ENCODE measurements at places on chromosomes 3 and 15. TPM values are rescaled to one million over a fixed set of nuclear protein-coding genes. Genes with fewer than 3 reads are reported as not detected.

DNA sequence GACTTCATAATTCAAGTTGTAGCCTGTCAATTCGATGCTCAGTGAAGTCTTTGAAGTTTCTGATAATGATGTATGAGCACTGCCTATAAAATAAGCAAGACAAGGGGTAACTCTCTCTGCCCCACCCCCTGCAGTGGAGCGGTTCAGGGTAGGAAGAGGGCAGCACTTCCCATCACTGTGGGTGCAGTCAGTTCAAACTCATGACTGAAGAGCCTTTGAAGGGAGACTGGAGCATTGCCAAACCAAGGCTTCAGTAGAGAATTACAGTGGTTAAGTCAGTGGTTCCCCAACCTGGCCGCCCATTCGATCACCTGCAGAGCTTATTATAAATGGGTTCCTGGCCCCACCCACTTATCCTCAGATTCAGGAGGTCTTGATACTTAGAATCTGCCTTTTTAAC, 190.6 kb downstream of the SHQ1 start:
- no peak overlapping the region for H3K4me3 ChIP-seq
- peaks cover 24% of the 10 kb centered on the region for H3K4me1 ChIP-seq
- H3K27ac ChIP-seq = no peak overlapping the region
- DNase-seq = peak; percentile 68

DNA sequence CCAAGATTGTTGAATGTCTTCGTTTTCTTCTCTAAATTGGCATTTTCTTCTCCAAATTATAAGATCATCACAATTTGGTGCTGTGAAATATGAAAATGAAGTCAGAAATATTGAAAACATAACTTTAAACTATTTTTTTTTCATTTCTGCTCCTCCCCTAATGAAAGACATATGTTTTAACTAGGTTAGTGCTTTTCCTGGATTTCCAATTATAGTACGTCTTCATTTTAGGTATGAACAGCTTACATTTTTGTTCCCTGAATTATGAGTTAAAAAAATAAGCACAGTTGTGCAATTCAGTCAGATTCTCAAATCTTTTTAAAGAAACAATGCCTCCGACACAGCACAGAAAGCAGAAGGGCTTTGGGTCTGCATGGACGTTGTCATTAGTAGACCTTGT, 83.5 kb upstream of the CFAP20DC start:
- no peaks in the 10 kb centered on the region for H3K36me3 ChIP-seq
- H3K4me1 ChIP-seq = no peaks in the 10 kb centered on the region
- no peak for DNase-seq
- H3K4me3 ChIP-seq = no peak overlapping the region

STRIT1 gene
- total RNA-seq = not detected

EFCAB12 gene
- total RNA-seq = 0.56 TPM

- H3K4me1 ChIP-seq = peaks cover 9% of the 10 kb centered on the region
- no peak for DNase-seq
- no peak overlapping the region for H3K4me3 ChIP-seq
- no peak overlapping the region for H3K27ac ChIP-seq
- H3K27me3 ChIP-seq = peaks cover 2% of the 10 kb centered on the region
Measured at GRCh38 chr3:195853036-195853435, 41.3 kb upstream of the MUC4 start.

SCN11A gene
- total RNA-seq = 0.07 TPM

TEX55 gene
- not detected for total RNA-seq

DNA sequence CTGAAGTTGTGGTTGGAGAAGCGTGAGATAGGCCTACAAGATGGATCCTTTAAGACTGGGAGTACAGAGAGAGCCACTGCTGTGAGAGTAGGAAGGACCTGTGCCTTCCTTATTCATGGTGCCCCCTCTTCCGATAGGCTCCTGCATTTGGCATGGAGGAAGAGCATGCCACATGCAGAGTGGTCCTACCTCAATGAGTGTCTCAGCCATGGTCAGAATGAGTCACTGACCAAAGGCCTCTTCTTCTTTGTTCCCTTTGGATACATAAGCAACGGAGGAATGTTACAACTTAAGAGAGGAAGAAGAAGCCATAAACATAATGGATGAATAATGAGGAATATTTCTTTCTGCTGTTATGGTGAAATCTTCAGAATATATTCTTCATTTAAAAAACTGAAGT, 681.2 kb upstream of the GRM7 start:
- H3K4me1 ChIP-seq = no peaks in the 10 kb centered on the region
- no peak overlapping the region for H3K4me3 ChIP-seq
- no peaks in the 10 kb centered on the region for H3K27me3 ChIP-seq
- DNase-seq = no peak
- no peak overlapping the region for H3K27ac ChIP-seq

CHDH gene
- total RNA-seq = 0.30 TPM

DNA sequence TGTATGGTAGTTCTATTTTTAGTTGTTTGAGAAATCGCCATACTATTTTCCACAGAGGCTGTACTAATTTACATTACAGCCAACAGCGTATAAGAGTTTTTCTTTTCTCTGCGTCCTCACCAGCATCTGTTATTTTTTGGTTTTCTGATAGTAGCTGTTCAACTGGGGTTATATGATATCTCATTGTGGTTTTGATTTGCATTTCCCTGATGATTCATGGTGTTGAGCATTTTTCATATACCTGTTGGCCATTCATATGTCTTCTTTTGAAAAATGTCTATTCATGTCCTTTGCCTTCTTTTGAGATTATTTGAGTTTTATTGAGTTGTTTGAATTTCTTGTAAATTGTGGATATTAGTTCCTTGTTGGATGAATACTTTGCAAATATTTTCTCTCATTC, 114.6 kb downstream of the LRRK1 start:
- H3K4me3 ChIP-seq = no peak overlapping the region
- no peak for DNase-seq
- H3K36me3 ChIP-seq = no peaks in the 10 kb centered on the region
- H3K27me3 ChIP-seq = peaks cover 33% of the 10 kb centered on the region

DNA sequence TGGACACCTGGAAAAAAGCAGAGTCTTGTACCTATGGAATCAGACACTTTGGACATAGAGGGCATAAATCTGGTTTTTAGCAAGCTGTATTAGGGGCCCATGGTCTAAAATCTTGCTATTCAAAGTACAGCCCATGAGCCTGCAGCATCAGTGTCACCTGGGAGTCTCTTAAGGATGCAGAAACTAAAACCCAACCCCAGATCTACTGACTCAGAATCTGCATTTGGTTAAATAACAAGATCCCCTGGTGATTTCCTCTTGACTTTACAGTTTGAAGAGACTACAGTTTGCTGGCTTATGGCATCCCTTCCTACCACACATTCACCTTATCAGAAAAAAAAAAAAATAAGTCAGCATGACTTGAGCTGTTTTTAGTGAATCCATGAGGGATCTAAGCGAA, 74.9 kb upstream of the NR2F2 start:
- peaks cover 5% of the 10 kb centered on the region for H3K27me3 ChIP-seq
- no peaks in the 10 kb centered on the region for H3K36me3 ChIP-seq
- no peak overlapping the region for H3K27ac ChIP-seq
- H3K4me1 ChIP-seq = no peaks in the 10 kb centered on the region
- H3K4me3 ChIP-seq = no peak overlapping the region

DNA sequence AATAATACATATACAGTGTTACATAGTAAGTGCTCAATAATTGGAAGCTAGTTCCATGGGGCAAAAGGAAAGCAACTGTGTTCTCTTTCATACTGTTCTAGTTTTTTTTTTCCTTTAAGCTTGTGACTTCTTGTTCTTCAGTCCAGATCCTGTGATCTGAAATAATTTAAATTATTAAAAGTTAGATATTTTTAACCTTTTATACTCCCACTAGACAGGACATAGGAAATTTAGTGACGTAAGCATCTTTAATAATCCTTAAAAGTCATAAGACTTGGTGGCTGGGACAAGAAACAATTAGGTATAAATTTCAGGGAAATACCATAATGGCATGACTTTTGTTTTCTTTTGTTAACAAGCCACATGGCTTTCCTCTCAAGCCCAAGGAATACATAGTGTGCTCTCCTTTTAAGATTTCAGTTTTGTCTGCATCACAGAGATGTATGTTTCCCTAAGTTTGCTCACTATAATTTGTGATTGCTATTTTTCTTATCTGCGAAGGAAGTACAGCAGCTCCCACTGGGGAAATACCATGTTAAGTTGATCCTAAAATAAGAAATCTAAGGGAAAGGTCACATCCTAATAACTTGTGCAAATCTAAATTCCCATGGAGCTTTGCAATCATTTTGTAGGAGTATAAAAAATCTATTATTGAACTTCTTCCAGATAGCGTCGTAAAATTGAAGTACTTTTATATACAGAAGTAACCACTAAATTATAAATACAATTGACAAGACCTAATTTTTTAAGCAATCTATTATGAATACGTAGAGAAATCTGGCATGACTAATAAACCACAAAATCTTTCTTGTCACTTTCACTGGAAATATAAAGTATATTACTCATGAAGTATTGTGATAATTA, 30.1 kb downstream of the PPARG start:
- no peaks in the 10 kb centered on the region for H3K36me3 ChIP-seq
- H3K27ac ChIP-seq = no peak overlapping the region
- DNase-seq = no peak
- H3K27me3 ChIP-seq = peaks cover 27% of the 10 kb centered on the region
- H3K4me3 ChIP-seq = no peak overlapping the region

GRCh38 chr3:130582457-130583153, 65.6 kb downstream of the COL6A6 start:
- H3K27me3 ChIP-seq = peaks cover 34% of the 10 kb centered on the region
- no peaks in the 10 kb centered on the region for H3K4me1 ChIP-seq
- H3K36me3 ChIP-seq = no peaks in the 10 kb centered on the region
- H3K4me3 ChIP-seq = no peak overlapping the region

DNA sequence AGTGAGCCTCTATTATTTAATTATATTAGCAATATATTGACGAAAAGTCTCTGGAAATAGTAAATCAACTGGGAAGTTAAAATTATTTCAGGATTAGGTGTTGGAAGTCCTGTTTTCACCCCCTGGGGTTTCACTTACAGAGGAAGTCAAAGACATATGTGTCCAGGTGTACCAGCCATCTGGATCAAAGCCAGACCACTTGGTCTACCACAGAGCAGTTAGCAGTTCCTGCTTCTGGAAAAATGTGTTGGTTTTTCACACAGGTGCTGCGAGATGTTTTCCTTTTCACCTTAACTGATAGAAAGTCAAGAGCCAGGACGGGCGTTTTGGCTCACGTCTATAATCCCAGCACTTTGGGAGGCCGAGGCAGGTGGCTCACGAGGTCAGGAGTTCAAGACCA, 13.1 kb downstream of the MME start:
- DNase-seq = no peak
- no peak overlapping the region for H3K4me3 ChIP-seq
- no peak overlapping the region for H3K27ac ChIP-seq
- peaks cover 2% of the 10 kb centered on the region for H3K27me3 ChIP-seq

DNA sequence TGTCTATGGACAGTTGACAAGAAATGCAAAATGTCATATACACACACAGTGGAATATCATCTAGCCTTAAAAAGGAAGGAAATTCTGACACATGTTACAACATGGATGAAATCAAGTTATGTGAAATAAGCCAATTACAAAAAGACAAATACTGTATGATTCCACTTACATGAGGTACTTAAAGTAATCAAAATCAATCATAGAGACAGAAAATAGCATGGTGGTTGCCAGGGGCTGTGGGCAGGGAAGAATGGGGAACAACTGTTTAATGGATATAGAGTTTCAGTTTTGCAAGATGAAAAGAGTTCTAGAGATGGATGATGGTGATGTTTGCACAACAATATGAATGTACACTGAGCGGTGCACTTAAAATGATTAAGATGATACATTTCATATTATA, 613.8 kb upstream of the ZNF385D start:
- no peak for DNase-seq
- no peak overlapping the region for H3K27ac ChIP-seq
- H3K4me1 ChIP-seq = no peaks in the 10 kb centered on the region
- no peaks in the 10 kb centered on the region for H3K27me3 ChIP-seq

DNA sequence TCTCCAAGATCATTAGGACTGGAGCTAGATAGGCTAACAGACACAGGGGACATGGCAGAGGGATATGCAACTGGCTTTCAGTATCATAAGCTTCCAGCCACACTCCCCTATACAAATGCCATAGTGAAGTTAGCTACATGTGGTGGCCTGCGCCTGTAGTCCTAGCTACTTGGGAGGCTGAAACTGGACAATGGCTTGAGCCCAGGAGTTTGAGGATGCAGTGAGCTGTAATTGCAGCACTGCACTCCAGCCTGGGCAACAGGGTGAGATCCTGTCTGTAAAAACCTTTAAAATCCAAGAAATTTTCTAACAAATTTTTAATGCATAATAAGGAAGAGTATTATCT, 37.3 kb downstream of the DLG1 start:
- DNase-seq = no peak
- H3K36me3 ChIP-seq = peaks cover 3% of the 10 kb centered on the region
- H3K27ac ChIP-seq = no peak overlapping the region

CLDN1 gene
- 1.6 TPM for total RNA-seq

IQCF5 gene
- not detected for total RNA-seq

ZNF35 gene
- 2.7 TPM for total RNA-seq

PAK6 gene
- 0.30 TPM for total RNA-seq

NANOGP8 gene
- total RNA-seq = not detected

- peaks cover 1% of the 10 kb centered on the region for H3K36me3 ChIP-seq
- no peak for DNase-seq
- peaks cover 50% of the 10 kb centered on the region for H3K4me1 ChIP-seq
- H3K4me3 ChIP-seq = no peak overlapping the region
- H3K27ac ChIP-seq = no peak overlapping the region
Measured at GRCh38 chr3:43191116-43191515, 85.2 kb upstream of the POMGNT2 start.

SLC33A1 gene
- total RNA-seq = 19.2 TPM

PRICKLE2 gene
- not detected for total RNA-seq

PIGZ gene
- 0.44 TPM for total RNA-seq

GRCh38 chr15:101276501-101277037, 716 bp downstream of the SELENOS start:
- peaks cover 24% of the 10 kb centered on the region for H3K4me1 ChIP-seq
- H3K27ac ChIP-seq = peak overlapping the region; percentile 79
- peak overlapping the region; percentile 89 for H3K4me3 ChIP-seq
- peaks cover 52% of the 10 kb centered on the region for H3K36me3 ChIP-seq
- peak; percentile 42 for DNase-seq
- no peaks in the 10 kb centered on the region for H3K27me3 ChIP-seq

DNA sequence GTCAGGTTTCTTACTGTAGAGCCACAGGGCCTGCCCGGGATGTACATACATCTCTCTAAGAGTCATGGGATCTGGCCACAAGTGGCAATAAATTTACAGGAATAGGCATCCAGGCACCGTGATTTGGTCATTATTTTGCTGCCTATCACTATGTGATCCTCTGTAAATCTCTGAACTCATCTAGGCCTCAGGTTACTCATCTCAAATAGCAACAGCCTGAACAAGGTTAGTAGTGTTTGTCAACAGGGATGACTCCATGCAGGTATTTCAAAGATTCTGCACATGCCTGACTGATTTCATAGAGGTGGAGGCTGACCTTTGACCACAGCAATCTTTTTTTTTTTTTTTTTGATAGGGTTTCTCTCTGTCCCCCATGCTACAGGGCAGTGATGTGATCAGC, 88.8 kb upstream of the TBL1XR1 start:
- no peaks in the 10 kb centered on the region for H3K27me3 ChIP-seq
- no peak for DNase-seq
- H3K36me3 ChIP-seq = no peaks in the 10 kb centered on the region

- H3K4me1 ChIP-seq = no peaks in the 10 kb centered on the region
- no peaks in the 10 kb centered on the region for H3K36me3 ChIP-seq
- no peak overlapping the region for H3K4me3 ChIP-seq
- peaks cover 3% of the 10 kb centered on the region for H3K27me3 ChIP-seq
Measured at GRCh38 chr3:176692966-176693785, 504.1 kb downstream of the TBL1XR1 start.
